Hindlimb muscle (tissue), 1 donor: ENCODE measurements at places on chromosomes 12 and 14. TPM values are rescaled to one million over a fixed set of nuclear protein-coding genes. Genes with fewer than 3 reads are reported as not detected.

DNA sequence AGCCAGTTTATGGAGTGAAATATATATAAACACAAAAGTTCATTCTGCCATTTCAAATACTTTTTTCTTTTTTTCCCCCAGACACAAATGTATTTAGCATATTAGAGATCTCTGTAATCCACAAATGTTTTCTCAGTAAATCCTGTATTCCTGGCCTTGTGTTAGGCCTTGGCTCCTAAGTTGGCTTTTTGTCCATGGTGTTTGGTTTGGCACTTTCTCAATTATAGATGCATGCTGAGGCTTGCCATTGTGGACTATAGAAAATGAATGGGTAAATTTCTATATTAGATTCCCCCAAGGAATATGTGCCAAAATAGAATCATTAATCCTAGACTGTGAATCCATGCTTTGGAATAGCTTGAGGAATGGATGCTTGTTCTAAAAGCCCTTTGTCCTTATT, 17.0 kb downstream of the RIC8B start:
- DNase-seq, result no peak

GRCh38 chr14:88825503-88825902, 1.1 kb downstream of the TTC8 start:
- no peak for DNase-seq

The KRT3 gene
- not detected for polyA plus RNA-seq

The MGAT4C gene
- 0.45 TPM for polyA plus RNA-seq

The KLHL33 gene
- 0.97 TPM for polyA plus RNA-seq

- DNase-seq, result no peak
These were observed 103.5 kb upstream of the RASSF8 start for GRCh38 chr12:25854991-25855390.

GRCh38 chr12:96289067-96289466, 94.9 kb downstream of the ELK3 start:
- no peak for DNase-seq

DNA sequence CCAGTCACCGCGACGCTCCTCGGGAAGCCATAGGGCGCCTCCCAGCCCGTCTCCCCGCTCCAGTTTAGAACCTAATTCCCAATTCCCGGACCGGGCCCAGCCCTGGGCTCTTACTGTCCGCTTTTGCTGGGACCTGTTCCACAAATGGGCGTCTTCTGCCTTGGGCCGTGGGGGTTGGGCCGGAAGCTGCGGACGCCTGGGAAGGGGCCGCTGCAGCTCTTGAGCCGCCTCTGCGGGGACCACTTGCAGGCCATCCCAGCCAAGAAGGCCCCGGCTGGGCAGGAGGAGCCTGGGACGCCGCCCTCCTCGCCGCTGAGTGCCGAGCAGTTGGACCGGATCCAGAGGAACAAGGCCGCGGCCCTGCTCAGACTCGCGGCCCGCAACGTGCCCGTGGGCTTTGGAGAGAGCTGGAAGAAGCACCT, 797 bp downstream of the UNG start:
- no peak for DNase-seq

- DNase-seq, result no peak
These were observed 47.6 kb upstream of the FRMD6 start for GRCh38 chr14:51604073-51604472.

DNA sequence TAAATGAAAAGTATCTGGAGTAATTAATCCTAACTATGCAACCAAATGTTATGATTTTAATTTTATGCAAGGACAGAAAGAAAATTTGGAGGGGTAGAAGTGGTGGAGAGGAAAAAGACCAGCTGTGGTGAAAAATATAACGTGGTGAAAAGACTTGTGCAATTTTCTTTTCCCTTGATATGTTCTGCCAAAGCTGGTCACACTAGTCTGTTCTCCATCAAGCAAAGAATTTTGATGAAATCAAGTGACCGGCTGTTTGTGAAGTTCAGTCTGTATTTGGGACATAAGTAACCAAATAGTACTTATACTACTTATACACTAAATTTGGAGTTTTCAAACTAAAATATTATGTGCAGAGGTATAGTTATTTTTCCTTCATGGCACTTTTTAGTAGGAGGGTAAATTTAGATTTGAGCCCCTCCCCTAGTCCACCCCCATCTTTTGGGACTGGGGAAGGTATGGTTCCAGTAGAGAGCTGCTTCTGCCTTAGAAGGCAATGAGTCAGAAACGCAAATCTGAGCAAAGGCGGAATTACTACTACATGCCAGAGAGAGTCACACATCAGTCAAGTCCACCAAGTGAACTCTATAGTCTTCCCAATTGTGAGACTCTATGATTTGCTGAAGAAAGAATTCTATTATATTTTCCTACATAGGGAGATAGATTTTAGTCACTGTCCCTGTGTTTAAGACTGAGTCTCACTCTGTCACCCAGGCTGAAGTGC, 229.7 kb downstream of the SLC25A21 start:
- DNase-seq, result no peak
